ENCODE measurements at places on chromosomes 12 and 14.

- DNase-seq = no peak
These were observed 141.3 kb downstream of the KLHL28 start for GRCh38 chr14:44820230-44820964.

GRCh38 chr14:61564618-61565091 lies 130.7 kb upstream of the HIF1A start:
- DNase-seq = peak; percentile 62

- no peak for DNase-seq
These were observed 10.7 kb downstream of the PRKCH start for GRCh38 chr14:61331992-61332657.

- no peak for DNase-seq
These were observed 11.4 kb downstream of the GLT1D1 start for GRCh38 chr12:128864516-128865186.

GRCh38 chr12:24554612-24555295 lies 394.1 kb downstream of the BCAT1 start:
- no peak for DNase-seq

DNA sequence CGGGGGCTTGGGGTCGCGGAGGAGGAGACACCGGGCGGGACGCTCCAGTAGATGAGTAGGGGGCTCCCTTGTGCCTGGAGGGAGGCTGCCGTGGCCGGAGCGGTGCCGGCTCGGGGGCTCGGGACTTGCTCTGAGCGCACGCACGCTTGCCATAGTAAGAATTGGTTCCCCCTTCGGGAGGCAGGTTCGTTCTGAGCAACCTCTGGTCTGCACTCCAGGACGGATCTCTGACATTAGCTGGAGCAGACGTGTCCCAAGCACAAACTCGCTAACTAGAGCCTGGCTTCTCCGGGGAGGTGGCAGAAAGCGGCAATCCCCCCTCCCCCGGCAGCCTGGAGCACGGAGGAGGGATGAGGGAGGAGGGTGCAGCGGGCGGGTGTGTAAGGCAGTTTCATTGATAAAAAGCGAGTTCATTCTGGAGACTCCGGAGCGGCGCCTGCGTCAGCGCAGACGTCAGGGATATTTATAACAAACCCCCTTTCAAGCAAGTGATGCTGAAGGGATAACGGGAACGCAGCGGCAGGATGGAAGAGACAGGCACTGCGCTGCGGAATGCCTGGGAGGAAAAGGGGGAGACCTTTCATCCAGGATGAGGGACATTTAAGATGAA lies 630 bp downstream of the FOS start:
- DNase-seq = peak; percentile 20

DNA sequence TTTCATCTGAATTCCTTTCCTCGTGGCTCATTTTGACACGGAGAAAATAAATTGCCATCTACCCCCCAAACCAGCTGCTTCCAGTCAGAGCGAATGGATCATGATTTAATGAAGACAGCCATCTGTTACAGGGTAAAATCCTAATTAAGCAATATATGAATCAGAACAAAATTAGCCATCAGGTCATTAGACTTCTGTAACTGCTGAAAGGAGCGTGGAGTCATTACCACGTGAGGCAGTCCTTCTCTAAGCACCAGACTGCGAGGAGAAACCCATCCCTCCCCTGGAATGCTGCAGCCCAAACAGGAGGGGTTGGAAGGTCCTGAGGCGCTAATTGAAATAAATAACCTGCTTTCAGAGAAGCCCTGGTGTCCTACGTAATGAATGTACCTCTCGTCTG lies 51.1 kb upstream of the TCL1A start:
- DNase-seq = no peak

DNA sequence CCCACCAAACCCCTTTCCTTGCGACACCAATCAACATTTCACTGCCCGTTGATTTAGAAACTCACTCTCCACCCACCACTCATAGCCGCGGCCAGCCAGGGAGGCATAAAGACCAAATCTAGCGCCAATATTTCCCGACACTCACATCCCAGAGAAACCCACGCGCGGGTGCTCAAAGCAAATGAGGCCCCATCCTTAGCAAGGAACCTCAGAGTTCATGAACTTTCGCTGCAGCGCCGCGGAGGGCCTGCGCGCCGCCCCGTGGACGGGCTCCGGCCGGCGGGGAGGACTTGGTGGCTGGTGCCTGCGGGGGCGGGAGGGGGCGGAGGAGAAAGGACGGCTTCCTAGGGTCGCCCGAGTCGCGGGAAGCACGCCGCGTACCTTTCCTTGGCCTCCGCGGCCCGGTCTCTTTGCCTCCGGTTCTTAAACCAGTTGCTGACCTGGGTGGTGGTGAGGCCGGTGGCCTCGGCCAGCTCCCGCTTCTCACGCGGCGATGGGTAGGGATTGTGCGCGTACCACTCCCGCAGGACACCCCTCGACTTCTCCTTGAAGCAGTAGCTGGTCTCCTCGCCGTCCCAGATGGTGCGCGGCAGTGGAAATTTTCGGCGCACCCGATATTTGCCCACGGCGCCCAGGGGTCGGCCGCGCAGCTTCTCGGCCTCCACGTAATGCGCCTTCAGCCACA lies 886 bp downstream of the SIX1 start:
- no peak for DNase-seq

DNA sequence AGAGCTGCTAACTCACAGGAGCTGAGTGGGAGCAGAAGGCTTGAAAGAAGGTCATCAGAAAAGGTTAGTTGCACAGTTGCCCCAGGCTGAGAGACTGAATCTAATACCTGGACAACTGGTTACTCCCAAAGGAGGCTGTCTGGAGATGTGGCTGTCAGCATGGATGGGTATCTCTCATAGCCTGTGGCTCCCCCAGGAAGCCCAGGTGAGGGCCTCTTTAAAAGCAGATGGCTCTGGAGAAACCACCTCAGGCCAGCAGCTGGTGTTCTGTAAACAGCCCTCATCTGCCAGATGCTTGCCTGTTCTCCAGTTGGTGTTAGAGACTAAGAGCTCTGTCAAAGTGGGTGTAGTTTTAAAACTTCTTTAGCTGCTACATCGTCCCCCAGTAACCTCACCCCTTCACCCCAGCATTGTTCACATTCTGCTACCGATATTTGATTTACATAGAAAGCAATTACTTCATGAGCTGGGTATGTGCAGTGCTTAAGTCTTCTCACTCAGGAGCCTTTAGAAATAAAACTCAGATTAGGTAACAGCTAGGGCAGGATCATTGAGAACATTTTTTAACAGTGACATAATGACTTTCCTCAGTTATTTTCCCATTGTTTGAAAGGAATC lies 25.8 kb downstream of the DACT1 start:
- no peak for DNase-seq

DNA sequence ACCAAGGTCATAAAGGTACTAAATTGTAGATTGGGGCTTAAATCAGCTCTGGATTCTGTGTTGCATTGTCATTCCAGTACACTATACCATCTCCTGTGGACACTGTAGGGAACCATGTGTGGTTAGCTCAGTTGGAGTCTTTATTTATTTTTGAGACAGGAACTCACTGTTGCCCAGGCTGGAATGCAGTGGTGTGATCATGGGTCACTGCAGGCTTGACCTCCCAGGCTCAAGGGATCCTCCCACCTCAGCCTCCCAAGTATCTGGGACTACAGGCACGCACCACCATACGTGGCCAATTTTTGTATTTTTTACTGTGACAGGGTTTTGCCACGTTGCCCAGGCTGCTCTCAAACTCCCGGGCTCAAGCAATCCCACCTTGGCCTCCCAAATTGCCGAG lies 6.7 kb downstream of the PAPOLA start:
- no peak for DNase-seq

GRCh38 chr12:29640589-29641345 lies 143.0 kb downstream of the TMTC1 start:
- no peak for DNase-seq
